LHCN-M2 (cell line): ENCODE measurements at places on chromosomes 3 and 15.

DNA sequence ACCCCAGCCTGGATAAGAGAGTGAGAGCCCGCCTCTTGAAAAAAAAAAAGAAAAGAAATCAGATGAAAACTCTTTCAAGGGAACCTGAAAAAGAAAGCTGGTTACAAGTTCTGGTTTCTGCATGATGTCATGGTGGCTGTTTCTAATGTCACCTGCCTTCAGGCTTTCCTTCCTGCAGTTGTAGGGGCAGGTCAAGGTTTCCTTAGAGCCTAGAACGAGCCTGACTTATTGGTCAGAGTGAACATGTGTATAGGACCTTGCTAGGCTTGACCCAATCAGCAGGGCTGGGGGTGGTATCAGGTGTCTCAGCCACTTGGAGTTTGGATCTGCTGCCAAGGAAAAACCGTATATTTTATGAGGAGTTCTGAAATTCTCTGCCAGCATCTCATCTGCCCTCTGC is 3.8 kb downstream of the IVD start:
- no peak for DNase-seq

GRCh38 chr15:92538115-92538514 is 117.5 kb downstream of the FAM174B start:
- peak; percentile 39 for DNase-seq

DNA sequence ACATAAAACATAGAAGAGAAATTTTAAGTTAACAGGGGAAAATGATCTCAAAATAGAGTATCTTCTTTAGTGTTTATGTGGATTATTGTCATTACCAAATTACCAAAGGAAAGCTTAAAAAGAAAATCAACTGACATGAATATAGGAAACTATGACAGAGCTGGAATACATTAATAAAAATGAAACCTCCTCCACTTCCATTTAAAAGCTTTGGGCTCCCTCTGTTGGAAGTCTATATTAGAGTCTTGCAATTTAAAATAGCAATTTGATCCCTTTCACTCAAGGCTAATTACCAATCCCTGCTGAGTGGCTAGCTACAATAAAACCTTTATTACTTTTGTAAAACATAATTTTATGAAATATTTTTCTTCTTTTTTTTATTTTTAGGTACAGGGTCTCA is 61.4 kb upstream of the IMPG2 start:
- peak; percentile 41 for DNase-seq

- no peak for DNase-seq
These were observed 241.1 kb downstream of the RYR3 start for GRCh38 chr15:33551860-33552259.

DNA sequence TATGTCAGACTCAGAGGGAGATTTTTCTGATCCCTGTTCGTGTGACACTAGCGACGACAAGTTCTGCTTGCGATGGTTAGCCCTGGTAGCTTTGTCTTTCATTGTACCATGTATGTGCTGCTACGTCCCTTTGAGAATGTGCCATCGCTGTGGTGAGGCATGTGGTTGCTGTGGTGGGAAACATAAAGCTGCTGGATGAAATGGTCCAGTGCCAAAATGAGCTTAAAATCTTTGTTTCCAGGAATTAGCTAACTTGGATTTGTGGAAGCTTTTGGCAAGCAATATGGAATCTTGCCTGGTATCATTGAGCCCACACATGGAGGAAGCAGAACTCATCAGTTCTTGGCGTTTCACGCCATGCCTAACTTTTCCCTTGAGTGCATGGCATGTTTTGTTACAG is 98.8 kb downstream of the SPRED1 start:
- no peak for DNase-seq

DNA sequence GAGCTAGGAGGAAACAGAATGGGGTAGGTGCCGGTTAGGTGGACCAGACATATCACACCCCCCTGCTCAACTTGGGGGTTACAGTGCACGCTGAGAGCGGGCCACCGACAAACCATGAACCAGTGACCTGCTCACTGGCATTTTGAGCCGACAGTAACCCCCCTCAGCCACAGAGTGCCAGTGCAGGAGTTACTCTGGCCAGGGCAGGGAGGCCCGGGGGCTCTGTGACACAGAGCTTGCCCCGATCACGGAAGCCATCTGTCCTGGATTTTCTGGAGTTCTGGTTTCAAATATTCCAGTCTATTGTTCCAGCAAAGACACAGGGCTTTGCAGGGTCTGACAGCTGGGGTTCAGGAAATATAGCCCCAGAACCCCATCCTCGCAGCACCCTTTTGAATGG is 225.2 kb downstream of the VPS13C start:
- DNase-seq = no peak

- DNase-seq = peak; percentile 54
These were observed 239.3 kb downstream of the FEZF2 start for GRCh38 chr3:62134061-62134496.

GRCh38 chr15:77553695-77554094 is 79.0 kb downstream of the LINGO1 start:
- DNase-seq = no peak

DNA sequence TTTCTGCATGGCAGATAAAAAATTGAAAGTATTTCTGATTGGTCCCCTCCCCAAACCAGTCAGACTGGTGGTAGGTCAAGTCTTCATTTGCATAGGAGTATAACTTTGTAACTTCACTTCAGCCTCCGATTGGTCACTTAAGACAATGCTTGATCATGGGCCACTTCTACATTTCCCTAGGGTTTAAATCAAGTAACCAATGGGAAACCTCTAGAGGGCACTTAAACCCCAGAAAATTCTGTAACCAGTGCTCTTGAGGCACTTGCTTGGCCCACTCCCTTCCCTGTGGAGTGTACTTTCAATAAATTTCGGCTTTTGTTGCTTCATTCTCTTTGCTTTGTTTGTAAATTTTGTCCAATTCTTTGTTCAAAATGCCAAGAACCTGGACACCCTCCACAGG is 225.5 kb downstream of the ARPP21 start:
- no peak for DNase-seq

GRCh38 chr3:108131475-108132134 is 40.8 kb upstream of the CD47 start:
- no peak for DNase-seq

DNA sequence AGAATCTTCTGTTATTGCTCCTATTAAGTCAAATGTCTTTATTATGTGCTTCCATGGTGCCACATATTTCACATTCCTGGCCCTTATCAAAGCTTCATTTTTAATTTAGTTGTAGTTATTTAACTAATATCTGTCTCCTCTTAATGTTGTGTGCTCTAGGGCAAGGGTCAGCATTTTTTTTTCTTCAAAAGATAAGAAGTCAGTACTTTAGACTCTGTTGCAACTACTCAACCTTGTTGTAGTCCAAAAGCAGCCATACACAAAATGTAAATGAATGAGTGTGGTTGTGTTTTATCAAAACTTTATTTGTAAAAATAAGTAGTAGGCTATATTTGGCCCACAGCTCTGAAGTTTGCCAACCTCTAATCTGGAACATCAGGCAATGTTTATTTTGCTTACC is 394.7 kb upstream of the CBLB start:
- no peak for DNase-seq

- DNase-seq = peak; percentile 27
These were observed 57.8 kb upstream of the BOC start for GRCh38 chr3:113153499-113154107.

DNA sequence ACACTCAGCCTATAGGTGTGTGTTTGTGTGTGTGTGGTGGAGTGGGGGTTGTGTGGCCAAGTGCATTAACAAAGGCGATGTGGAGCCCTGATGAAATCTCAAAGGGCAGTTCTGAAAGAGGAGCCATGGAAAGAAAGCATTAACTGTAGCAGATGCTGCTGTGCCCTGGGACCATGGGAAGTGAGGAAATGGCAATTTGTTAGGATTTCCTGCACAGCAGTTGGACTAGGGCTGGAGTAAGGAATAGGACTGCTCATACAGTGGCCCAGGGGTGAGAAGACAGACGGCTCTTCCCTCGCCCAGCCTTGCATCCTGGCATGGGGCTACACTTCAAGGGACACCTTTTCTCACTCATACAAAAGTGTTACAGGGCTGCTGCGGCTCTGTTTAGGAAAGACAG is 12.3 kb upstream of the ZBTB38 start:
- no peak for DNase-seq

- DNase-seq = no peak
These were observed 83.8 kb downstream of the ASB7 start for GRCh38 chr15:100686021-100686724.

- no peak for DNase-seq
These were observed 10.7 kb downstream of the CCDC32 start for GRCh38 chr15:40554161-40554525.

- no peak for DNase-seq
These were observed 28.7 kb downstream of the WWTR1 start for GRCh38 chr3:149628957-149629670.

DNA sequence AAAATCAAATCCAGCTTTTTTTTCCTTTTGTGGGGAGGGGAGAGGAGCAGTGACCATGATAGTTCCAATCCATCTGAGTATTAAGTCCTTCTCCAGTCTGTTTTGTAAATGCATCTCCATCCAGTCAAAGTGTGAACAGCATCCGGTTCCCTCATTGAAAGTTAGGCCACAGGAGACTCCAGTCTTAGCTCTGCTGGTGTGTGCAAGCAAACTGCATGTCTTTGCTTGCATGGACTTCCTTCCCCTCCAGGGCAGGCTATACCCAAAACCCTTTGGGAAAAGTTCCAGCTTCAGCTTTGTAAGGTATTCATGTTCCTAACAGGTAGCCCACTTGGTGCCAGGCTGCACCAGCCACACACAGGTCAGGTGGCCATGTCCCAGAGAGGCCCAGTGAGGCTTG is 3.1 kb upstream of the MAN2C1 start:
- no peak for DNase-seq

DNA sequence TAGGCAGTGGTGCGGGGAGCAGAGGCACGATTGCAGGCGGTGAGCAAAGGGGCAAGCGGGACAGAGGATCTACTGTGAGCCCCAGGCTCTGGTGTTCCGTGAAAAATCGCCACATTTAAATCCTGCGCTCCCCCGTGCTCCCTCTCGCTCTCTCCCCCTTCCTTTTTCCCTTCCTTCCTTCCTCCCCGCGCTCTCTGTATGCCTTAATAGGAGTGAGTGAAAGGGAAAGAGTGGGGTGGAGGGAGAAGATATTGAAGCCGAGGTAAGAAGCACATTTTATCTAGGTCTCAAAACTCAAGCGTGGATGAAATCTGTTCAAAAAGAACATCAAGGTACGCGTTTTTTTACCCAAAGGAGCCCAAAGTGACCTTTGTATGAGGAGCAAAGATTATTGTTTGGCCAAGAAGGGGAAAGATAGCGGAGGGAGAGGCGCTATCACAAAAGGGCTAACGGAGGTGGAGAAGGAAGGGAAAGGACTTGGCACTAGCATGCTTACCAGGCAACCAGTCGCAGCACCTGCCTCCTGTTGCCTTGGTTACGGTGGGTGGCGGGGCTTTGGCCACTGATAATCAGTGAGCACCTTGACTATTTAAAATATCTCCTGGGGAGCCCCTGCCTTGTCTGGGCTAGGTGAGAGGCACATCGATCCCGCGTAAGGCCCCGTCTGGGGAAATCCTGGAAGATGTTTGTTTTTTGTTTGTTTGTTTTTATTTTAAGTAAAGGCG is 14.9 kb upstream of the AEN start:
- DNase-seq = no peak

DNA sequence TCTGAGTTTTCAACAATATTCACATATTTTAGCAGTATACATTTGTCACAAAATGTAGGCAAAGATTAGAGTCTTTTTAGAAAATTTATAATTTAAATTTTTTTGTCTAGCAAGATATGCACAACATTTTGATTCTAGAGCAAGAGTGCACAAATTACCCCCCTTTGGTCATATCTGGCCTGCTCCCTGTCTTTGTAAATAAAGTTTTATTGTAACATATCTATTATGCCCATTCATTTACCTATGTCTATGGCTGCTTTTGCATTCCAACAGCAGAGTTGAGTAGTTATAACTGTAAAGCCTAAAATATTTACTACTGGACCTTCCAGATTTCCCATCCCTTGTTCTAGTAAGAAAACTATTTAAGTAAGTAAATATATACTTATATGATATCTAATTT is 430.7 kb downstream of the EDEM1 start:
- no peak for DNase-seq

- no peak for DNase-seq
These were observed 181.7 kb upstream of the SNTN start for GRCh38 chr3:63470745-63471144.

DNA sequence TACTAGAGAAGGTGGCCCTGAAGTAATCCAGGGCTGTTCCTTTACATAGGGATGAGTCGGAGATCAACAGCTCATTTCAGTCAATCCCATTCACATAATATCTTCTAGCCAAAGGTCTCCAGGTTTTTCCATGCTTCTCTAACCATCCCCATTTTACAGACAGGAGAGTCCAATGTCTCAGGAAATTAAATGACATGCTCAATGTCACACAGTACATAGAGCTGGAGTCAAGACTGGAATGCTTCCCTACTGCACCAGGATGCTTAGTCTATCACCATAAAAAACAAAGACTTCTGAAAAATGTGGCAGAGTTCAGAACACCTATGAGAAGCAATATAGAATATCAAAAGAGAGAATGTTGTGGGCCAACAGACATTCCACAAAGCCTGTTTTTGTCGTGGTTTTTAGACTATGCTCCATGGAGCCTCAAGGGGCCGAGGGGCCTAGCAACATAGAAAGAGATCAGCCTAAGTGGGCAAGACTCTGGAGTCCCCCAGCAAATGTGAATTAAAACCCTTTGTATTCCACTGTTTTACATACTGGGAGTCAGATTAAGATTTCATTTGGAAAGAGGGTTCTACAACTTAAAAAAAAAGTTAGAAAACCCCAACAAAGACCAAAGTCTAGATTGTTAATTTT is 122.0 kb downstream of the THRB start:
- no peak for DNase-seq

GRCh38 chr15:93614386-93615104 is 525.5 kb upstream of the RGMA start:
- no peak for DNase-seq

DNA sequence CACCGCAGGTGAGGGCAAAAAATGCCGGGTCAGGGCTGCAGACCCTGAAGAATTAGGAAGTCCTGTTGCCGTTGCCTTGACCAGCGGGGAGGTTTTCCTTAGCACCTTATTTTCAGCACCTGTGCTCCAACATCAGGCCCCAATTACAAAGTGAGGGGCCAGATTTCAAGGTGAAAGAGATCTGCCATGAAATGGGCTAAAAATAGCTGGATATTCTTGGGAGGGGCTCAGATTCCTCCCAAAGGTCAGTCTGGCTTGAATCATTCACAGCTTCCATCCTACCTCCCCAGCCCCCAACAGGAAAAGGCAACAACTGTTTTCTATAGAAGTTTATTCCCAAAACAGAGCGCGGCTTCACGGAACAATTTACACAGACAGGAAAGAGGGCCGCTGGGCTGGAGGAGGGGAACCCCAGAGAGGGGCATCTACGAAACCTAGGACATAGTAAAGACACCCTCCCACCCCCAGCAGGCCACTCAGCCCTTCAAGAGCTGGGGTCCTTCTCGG is 941 bp upstream of the SLC26A6 start:
- no peak for DNase-seq

- no peak for DNase-seq
These were observed 176.5 kb downstream of the MBNL1 start for GRCh38 chr3:152445212-152445611.

GRCh38 chr3:40268802-40269524 is 40.5 kb upstream of the EIF1B start:
- DNase-seq = no peak

- DNase-seq = no peak
These were observed 33.2 kb downstream of the TPRG1 start for GRCh38 chr3:189204937-189205336.
